Stimulated activated naive CD4-positive, alpha-beta T cell treated with Interleukin-2 at 50 U/mL for 16 hours (primary cell): ENCODE measurements at places on chromosomes 16 and 17.
A peak's percentile ranks its signal among the peaks of the same experiment; 100 is the strongest.

DNA sequence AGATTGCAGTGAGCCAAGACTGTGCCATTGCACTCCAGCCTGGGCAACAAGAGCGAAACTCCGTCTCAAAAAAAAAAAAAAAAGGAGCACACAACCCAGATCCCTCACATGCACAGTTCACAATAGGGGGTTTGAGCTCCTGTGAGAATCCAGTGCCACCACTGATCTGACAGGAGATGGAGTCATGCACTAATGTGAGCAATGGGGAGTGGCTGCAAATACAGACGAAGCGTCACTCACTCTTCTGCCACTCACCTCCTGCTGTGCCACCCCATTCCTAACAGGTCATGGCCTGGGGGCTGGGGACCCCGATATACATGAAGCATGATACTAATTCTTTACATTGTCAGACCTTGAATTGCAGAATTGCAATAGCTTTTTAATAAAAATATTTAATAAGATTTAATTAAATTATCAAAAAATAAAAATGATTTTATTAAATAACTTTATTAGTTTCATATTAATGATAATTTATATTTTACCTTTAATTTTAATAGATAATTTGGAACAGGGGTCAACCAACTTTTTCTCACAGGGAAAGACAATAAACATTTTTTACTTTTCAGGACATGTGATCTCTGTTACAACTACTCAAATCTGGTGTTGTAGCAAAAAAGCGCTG lies 171.4 kb downstream of the COPRS start:
- no peak for DNase-seq

DNA sequence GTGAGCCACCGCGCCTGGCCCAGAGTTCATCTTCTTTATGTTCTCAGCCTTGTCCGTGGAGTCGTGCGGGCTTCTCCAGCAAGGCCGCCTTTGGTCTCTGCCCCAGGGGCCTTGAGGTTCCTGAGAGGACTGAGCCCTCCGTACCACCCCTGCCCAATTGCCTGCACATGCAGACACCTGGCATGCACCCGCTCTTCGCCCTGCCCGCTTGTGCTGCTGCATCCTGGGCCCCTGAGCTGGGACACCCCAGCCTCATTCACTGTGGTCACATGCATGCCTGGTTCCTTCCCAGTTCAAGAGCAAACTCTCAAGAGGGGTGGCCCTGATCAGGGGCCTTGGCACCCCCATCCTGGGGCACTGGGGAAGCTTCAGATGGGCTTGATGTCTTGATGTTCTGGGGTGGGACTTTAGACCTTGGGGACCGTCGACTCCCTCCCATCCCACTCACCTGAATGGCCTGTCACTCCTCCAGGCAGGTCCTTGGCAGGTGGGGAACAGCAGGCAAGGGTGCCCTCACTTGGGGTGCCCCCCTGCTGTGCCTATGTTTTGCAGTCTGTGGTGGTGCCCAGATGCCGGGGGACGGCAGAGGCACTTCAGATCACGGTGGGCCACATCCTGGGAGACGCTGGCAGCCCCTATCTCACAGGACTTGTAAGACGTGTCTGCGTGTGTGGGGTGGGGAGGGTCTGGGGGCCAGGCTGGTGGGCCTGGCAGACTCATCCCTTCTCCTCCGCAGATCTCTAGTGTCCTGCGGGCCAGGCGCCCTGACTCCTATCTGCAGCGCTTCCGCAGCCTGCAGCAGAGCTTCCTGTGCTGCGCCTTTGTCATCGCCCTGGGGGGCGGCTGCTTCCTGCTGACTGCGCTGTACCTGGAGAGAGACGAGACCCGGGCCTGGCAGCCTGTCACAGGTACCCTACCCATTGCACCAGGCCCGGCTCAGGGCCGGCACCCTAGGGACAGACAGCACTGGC lies 12.7 kb upstream of the SPNS2 start:
- peak; percentile 31 for DNase-seq

DNA sequence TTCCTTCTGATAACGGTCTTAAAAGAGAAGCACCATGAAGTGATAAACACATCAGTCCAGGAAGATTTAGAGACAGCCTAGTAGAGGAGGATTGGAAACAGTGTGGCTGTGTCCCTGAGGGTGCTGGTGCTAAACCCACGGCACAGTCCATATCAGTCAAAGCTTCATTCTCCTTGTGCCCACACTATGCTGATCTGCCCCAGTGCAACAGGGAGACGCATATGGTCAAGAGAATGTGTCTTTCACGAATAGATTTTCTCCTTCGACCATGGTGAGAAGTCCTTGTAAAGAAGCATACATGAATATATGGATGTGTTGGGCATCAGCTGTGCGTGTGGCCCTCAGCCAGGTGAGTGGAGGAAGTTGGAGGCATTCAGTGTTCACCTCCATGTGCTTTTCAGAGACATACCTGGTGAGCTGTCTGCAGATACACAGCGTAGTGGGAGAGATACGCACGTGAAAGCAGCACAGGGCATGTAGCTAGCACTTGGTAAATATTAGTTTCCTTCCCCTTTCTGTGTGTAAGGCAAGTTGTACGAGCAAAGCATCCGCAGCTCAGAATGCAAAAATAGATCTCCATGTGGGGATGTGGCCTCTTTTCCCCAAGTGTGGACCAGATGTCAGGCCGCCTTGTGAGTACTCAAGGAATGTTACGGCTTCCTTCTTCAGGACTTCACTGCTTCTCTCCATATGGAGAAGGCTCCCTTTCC lies 29.4 kb downstream of the HLF start:
- no peak for DNase-seq

- DNase-seq: no peak
Observed at GRCh38 chr16:66562986-66563385, 3.3 kb upstream of the CMTM1 start.

DNA sequence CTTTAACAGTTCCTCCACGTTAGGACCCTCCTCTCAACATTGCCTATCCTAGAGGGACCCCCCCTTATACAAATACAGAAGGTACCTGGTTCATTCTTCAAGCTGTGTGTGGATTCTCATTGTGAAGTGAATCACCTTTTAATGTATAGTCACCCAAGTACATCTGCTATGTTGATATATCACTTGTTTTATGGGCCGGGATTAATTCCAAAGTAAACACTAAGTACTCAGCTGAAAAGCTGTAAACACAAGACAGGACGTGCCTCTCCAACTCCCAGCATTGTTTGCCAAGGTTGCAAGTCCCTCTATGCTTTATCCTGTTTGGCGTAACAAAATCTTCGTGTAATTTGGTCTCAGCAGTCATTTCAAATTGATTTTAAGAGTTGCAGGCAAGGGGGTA lies 123.6 kb downstream of the RBFOX1 start:
- DNase-seq: no peak

DNA sequence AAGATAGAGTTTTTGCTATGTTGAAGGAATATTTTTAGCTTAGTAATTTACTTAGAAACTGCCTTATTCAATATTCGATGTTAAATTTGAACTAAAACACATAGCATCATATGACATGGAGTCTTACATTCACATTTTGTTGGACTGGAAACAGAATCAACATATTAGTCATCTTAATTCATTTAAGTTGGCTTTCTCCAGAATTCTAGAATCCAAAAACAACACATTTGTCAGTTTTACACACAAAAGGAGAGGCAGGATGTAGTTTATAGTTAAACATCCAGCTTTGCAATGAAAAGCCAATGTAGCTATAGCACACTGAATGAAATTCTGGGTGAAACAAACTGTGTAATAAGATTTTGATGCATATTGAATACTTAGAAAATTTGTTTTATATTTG lies 43.3 kb downstream of the WWOX start:
- no peak for DNase-seq
